ENCODE measurements at places on chromosomes 16 and 17.

- no peak for DNase-seq
Measured at GRCh38 chr16:54488729-54489128, 202.1 kb upstream of the IRX3 start.

- no peak for DNase-seq
Measured at GRCh38 chr16:16176328-16176727, 47.0 kb downstream of the ABCC6 start.

GRCh38 chr16:1159325-1159972 lies 6.5 kb downstream of the CACNA1H start:
- no peak for DNase-seq

- no peak for DNase-seq
Measured at GRCh38 chr16:22942811-22943210, 128.8 kb downstream of the HS3ST2 start.

DNA sequence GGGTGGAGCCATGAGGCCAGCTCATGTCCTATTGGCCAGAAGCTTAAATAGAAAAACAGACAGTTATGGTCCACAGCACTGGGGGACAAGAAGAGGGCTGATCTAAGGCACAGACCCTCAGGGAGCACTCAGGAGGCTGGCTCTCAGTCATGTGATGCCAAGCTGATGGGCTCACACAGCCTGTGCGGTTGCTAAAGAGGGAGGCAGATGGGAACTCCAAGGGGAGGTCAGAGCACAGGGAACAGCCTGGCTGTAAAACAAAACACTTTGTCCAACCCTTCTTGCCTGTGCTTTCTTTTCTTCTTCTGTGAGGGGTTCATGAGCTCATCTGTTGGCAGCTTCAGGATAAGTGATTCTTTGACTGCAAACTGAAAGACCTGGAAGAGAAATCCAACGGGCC lies 27.2 kb downstream of the CNTNAP1 start:
- no peak for DNase-seq
